Suppressor macrophage (primary cell): ENCODE measurements at places on chromosomes 7 and 10.
A peak's percentile ranks its signal among the peaks of the same experiment; 100 is the strongest.

- DNase-seq = no peak
Observed at GRCh38 chr10:49740346-49741107, 21.6 kb downstream of the OGDHL start.

- DNase-seq = peak; percentile 46
Observed at GRCh38 chr7:106568680-106569499, 92.1 kb downstream of the CCDC71L start.

DNA sequence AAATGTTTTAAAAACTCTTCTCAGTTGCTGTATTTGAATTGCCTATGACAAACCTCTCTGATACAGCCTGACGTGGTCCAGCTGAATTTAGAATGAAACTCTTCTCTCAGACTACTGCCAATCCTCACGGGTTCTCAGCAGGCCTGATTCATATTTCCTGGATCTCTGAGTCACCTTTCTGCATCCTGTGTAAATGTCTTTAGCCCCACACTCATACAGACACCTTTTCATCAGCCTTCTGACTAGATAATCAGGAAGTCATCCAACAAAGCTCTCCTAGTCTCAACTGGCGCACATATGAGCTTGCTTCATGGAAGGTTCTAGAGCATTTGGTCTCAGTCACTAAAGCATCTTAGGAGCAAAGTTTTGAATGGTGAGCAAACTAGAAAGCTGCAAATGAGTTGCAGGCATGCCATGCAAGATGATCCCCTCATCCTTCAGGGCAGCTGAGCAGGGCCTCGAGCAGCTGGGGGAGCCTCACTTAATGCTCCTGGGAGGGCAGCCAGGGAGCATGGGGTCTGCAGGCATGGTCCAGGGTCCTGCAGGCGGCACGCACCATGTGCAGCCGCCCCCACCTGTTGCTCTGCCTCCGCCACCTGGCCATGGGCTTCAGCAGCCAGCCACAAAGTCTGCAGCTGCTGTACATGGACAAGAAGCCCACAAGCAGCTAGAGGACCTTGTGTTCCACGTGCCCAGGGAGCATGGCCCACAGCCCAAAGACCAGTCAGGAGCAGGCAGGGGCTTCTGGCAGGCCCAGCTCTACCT, 182.8 kb downstream of the ARHGAP12 start:
- DNase-seq = peak; percentile 50

GRCh38 chr7:15560968-15561367, 847 bp downstream of the AGMO start:
- no peak for DNase-seq

- DNase-seq = no peak
Observed at GRCh38 chr10:91589015-91589657, 43.7 kb downstream of the PPP1R3C start.

GRCh38 chr7:99098824-99099498, 44.9 kb downstream of the SMURF1 start:
- no peak for DNase-seq

GRCh38 chr7:74173074-74173473, 1.1 kb upstream of the EIF4H start:
- DNase-seq = no peak

DNA sequence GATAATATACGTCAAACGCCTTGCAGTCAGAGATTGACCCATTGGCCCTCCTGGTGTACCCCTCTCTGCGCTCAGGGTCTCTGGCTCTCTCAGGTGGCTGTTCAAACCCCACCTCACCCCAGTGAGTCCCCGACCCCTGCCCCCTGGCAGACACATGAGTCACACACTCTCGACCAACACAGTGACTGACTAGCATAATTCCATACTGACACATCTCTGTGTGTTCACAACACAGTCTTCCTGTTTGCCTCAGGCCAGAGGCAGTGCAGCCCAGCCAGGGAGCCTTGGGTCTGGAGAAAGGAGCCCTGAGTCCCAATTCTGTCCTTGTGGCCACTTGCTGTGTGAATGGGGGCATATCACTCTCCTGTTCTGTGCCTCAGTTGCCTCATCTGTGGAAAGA, 40.1 kb downstream of the PALD1 start:
- no peak for DNase-seq

GRCh38 chr10:43965033-43965917, 316.6 kb upstream of the ZNF32 start:
- peak; percentile 58 for DNase-seq

DNA sequence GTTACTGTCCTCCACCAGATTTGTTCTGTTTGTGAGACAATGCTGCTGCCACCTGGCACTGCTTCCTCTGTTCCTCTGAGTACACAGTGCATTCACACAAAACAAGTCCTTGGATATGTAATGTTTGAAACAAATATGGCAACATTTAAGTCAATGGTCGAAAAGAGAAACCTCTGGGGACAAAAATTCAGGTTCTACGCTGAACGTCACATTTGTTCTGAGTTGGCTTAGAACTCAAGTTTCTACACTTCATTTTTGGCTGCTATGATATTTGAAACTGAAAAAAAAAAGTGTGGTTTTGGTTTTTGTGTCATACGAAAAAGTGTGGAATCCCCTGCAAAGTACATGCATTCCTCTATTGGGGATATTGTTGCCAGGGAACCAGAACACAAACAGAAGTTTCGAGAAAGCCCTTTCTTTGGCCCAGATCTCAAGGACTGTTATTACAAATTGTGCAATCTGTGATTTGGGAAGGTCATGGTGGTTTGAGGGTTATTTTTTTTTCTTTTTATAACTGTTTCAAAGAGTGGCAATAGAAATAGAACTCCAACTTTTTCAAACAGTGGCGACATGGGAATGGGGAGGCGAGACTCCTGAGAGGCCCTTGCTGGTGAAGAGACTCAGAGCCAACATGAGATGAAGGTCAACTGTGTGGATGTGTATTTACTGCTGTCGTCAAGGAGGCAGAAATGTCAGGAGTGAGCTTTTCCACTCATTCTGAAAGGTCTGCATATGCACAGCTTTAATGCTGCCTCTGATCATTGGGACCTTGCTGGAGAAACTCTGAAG, 127.5 kb downstream of the CUBN start:
- no peak for DNase-seq

DNA sequence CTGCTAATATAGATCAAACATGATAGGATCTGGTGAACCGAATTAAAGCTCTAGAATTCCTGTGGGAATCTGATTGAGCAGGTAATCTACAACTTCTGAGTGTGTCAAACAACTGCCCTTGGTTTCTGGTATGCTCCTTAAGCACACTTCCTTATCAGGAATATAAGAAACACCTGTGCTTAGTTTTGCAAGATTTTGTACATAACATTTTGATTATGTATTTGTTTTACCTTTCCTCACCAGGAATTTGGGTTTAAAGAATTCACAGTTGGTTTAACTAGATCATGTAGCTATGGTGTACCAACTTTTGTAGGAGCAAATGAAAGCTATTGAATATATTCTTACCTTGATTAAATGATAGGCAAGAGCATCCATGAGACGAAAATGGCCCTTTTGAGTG, 40.6 kb downstream of the MCU start:
- no peak for DNase-seq

GRCh38 chr7:46909601-46910051, 672.3 kb downstream of the TNS3 start:
- DNase-seq = no peak

- DNase-seq = no peak
Observed at GRCh38 chr7:148060724-148061123, 529.8 kb upstream of the C7orf33 start.

- DNase-seq = peak; percentile 93
Observed at GRCh38 chr7:92731335-92732063, 104.9 kb downstream of the CDK6 start.

GRCh38 chr7:133207687-133208086, 45.2 kb upstream of the EXOC4 start:
- peak; percentile 13 for DNase-seq

- DNase-seq = no peak
Observed at GRCh38 chr7:125561006-125561405, 631.4 kb upstream of the POT1 start.

DNA sequence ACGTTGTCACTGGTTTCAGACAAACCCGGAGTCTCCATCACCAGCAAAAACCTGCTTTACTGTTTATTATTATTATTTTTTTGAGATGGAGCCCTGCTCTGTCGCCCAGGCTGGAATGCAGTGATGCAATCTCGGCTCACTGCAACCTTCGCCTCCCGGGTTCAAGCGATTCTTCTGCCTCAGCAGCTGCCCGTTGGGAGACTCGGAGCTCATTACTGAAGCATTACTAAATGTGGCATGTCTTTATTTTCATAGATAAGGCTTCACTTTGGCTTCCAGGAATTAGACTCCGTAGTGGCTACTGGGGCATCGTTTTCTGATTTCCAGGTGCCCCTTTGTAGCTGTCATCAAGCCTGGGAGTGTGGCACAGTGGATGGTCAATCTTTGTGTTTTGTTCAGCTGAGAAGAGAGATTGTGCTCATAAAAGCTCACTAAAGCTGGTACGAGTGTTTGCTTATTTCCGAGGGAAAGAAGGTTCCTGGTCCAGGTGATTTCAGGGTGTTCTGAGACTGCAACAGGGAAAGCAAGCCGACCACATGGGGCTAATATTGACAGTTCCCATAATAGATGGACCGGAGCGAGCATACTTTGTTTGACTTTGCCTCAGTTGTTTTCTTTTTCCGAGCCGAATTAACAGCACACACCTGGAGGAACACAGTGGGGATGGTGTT, 163.1 kb downstream of the CAMK1D start:
- no peak for DNase-seq

GRCh38 chr7:70376561-70377031, 755.3 kb upstream of the GALNT17 start:
- DNase-seq = no peak

DNA sequence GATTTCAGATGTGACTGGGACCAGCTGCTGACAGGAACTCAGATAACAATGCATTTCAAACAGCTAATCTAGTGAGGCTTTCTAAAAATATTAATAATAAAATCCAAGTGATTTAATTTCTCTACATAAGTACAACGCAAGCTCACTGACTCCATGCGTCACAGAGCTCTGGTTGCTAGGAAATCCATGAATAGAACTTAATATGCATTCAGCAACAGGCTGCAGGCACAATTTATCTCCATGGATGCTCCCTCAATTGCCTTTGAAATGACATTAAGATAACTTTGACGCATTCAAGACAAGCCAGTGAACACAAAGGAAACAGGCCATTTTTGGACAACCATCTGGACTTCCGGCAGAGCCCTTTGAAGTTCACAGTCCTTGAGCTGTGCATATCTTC, 118.7 kb upstream of the COL1A2 start:
- DNase-seq = no peak

DNA sequence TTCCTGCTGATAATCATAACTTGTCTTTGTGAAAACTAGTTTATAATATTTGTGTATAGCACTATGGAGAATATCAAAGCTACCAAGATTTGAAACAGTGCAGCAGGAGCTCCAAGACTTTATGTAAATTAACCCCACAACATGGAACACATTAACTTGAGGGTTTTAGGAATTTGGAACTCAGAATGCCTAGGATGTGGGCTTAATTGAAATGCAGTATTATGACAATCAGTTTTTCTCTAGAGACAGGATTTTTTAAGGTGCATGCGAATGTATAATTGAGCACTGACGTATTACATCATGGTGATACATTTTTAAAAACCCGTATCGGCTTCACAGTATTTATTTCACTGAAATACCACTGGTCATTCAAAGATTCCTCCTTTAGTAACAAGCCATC, 313.1 kb upstream of the DGKB start:
- no peak for DNase-seq

DNA sequence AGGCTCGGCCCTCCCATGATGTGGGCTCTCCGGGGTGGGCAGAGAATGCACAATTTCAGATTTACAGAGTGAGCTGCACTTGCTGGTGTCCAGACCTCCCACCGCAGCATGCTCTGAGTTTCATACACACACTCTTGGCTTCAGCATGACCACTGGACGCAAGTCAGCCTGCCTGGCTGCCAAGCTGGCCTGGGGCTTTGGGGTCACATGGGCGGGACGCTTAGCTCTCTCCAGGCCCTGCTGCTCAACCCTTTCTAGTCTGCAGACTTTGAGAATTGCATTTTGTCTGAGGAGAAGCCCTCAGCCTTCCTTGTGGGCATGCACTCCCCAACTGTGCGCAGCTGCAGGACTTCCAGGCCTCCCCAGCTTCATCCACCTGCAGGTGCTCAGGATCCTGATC, 5.7 kb downstream of the CYP2E1 start:
- DNase-seq = no peak

- DNase-seq = no peak
Observed at GRCh38 chr7:36245684-36246299, 92.7 kb downstream of the EEPD1 start.

GRCh38 chr10:62990126-62990525, 143.0 kb upstream of the NRBF2 start:
- DNase-seq = no peak

GRCh38 chr10:114611617-114612016, 46.5 kb downstream of the ABLIM1 start:
- DNase-seq = peak; percentile 51
